ENCODE measurements at places on chromosomes 5 and 9.

GRCh38 chr9:79220251-79220650 lies 351.5 kb upstream of the TLE4 start:
- H3K27ac ChIP-seq = peak overlapping the region; percentile 88
- peaks cover 31% of the 10 kb centered on the region for H3K36me3 ChIP-seq
- H3K27me3 ChIP-seq = no peaks in the 10 kb centered on the region
- DNase-seq = peak; percentile 7
- H3K4me3 ChIP-seq = peak overlapping the region; percentile 49

- peak overlapping the region; percentile 14 for H3K27ac ChIP-seq
- H3K4me1 ChIP-seq = peaks cover 33% of the 10 kb centered on the region
- peaks cover 1% of the 10 kb centered on the region for H3K27me3 ChIP-seq
- no peak overlapping the region for H3K4me3 ChIP-seq
- H3K36me3 ChIP-seq = peaks cover 11% of the 10 kb centered on the region
Measured at GRCh38 chr5:128493657-128494329, 44.3 kb downstream of the FBN2 start.

- no peak overlapping the region for H3K4me3 ChIP-seq
- no peak overlapping the region for H3K27ac ChIP-seq
- H3K27me3 ChIP-seq = peaks cover 14% of the 10 kb centered on the region
- peaks cover 20% of the 10 kb centered on the region for H3K4me1 ChIP-seq
Measured at GRCh38 chr5:77143998-77144836, 57.1 kb upstream of the ZBED3 start.

DNA sequence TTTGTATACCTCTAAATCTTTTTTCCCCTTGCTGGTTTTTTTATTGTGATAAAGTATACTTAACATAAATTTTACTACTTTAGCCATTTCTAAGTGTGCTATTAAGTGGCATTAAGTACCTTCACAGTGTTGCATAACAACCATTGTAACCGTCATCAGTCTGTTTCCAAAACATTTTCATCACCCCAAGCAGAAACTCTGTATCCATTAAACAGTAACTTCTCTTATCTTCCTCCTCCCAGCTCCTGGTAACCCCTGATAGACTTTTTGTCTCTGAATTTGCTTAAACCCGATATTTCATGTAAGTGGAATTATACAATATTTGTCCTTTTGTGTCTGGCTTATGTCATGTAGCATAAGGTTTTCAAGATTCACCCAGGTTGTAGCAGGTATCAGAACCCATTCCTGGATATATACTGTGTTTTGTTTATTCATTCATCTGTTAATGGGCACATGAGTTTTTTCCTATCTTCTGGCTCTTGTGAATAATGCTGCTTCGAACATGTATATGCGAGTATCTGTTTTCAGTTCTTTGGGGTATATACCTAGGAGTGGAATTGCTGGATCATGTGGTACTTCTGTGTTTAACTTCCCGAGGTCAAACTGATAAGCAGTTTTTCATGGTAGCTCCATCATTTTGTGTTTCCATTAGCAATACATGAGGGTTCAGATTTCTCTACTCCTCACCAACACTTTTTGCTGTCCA lies 66.4 kb downstream of the EHMT1 start:
- H3K4me3 ChIP-seq = no peak overlapping the region
- H3K36me3 ChIP-seq = peaks cover 11% of the 10 kb centered on the region
- peaks cover 44% of the 10 kb centered on the region for H3K4me1 ChIP-seq
- peak overlapping the region; percentile 87 for H3K27ac ChIP-seq
- DNase-seq = no peak
- no peaks in the 10 kb centered on the region for H3K27me3 ChIP-seq

DNA sequence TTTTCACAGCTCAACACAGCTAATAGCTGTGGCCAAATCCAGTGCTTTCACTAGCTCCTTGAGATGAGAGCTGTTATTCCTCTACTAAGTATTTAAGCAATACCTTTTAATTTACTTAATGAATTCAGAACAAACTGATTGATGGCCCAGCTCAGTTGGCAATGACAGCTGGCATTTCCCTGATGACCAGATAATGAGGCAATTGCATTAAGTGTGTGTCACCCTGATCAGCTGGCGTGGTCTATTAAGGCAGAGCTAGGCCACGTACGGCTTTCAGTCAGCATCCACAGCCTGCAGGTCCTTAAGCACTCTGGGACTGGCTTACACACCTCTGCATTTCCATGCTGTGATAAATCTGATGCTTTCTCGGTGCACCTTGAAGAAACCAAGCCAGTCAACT lies 34.4 kb downstream of the TTLL11 start:
- H3K36me3 ChIP-seq = no peaks in the 10 kb centered on the region
- DNase-seq = no peak
- H3K4me1 ChIP-seq = peaks cover 13% of the 10 kb centered on the region
- H3K27me3 ChIP-seq = no peaks in the 10 kb centered on the region
- no peak overlapping the region for H3K27ac ChIP-seq

- H3K36me3 ChIP-seq = peaks cover 8% of the 10 kb centered on the region
- peaks cover 40% of the 10 kb centered on the region for H3K4me1 ChIP-seq
- H3K27ac ChIP-seq = peak overlapping the region; percentile 90
- H3K27me3 ChIP-seq = peaks cover 6% of the 10 kb centered on the region
- peak; percentile 51 for DNase-seq
- peak overlapping the region; percentile 72 for H3K4me3 ChIP-seq
Measured at GRCh38 chr5:179819296-179820126, 1.2 kb upstream of the SQSTM1 start.

All from HFFc6 (cell line).